Hair follicle dermal papilla cell (primary cell): ENCODE measurements at places on chromosomes 13 and 19. TPM values are rescaled to one million over a fixed set of nuclear protein-coding genes. Genes with fewer than 3 reads are reported as not detected.

Gene GRIK5
- 0.12 and 0.32 TPM in 2 replicates for total RNA-seq

Gene SEMA6B
- total RNA-seq, result 0.12 and 0.49 TPM in 2 replicates

Gene OR4F17
- not detected in 2 replicates for total RNA-seq

Gene ZNF829
- total RNA-seq, result 4.6 and 4.9 TPM in 2 replicates

Gene ZNF749
- 7.6 and 9.8 TPM in 2 replicates for total RNA-seq
